GM13976 (cell line): ENCODE measurements at places on chromosomes 2 and 18.

- no peak for DNase-seq
These were observed 52.6 kb downstream of the TWIST2 start for GRCh38 chr2:238900511-238900910.

DNA sequence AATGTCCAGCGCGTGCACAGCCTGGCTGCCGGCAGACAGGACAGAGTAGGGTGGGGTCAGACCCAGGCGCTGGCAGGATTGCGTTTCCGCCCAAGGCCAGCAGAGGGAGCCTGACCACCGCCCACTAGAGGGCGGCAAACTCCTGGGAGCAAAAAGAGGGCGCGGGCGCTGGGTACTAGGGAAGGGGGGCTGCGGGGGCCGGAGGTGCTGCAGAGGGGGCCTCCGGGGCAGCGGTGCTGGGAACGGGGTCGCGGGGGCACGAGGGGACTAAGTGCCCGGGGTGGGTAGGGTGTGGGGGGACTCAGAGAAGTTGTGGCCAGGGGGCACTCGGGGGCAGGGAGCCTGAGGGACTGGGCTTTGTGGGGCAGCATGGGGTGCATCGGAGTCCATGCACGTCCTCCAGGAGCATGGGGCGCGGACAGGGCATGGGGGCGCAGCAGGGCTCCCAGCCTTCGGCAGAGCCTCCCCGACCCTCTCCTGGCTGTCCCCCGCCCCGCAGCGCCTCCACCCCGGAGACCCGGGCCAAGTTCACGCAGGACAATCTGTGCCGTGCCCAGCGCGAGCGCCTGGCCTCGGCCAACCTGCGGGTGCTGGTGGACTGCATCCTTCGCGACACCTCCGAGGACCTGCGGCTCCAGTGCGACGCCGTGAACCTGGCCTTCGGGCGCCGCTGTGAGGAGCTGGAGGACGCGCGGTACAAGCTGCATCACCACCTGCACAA, 3.2 kb downstream of the TEKT4 start:
- DNase-seq: peak; percentile 93

- DNase-seq: peak; percentile 87
These were observed 95.5 kb downstream of the DYSF start for GRCh38 chr2:71548646-71549425.

- no peak for DNase-seq
These were observed 169.9 kb upstream of the SLC39A10 start for GRCh38 chr2:195486987-195487644.

DNA sequence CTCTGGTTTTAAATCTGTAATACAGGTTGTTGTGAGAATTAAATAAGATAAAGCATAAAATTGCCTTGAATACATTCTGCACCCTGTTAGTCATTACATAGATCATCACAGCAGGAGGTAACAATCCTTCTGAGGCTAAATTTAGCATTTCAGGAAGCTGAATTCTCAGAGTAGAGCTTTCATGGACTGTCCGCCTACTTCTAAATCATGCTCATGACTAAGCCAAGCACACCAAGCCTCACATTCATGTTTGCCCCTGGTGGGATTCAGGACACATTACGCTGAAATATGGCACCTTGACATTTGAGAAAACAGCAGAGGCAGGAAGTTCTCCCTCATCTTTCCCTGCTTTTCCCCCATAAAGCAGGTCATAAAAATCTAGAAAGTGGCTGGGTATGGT, 16.6 kb upstream of the PIK3C3 start:
- no peak for DNase-seq
